Esophagus muscularis mucosa (tissue), 4 donors: ENCODE measurements at places on chromosomes 5 and 9. TPM values are rescaled to one million over a fixed set of nuclear protein-coding genes. Genes with fewer than 3 reads are reported as not detected.

Gene ZCCHC9
- 18.7 TPM for total RNA-seq

Gene CTSL
- 71.4 TPM for total RNA-seq

Gene MCIDAS
- not detected for total RNA-seq

Gene IER5L
- 12.4 TPM for total RNA-seq

Gene PRSS3
- total RNA-seq = 0.99 TPM

Gene CDKN2B
- total RNA-seq = 14.6 TPM

DNA sequence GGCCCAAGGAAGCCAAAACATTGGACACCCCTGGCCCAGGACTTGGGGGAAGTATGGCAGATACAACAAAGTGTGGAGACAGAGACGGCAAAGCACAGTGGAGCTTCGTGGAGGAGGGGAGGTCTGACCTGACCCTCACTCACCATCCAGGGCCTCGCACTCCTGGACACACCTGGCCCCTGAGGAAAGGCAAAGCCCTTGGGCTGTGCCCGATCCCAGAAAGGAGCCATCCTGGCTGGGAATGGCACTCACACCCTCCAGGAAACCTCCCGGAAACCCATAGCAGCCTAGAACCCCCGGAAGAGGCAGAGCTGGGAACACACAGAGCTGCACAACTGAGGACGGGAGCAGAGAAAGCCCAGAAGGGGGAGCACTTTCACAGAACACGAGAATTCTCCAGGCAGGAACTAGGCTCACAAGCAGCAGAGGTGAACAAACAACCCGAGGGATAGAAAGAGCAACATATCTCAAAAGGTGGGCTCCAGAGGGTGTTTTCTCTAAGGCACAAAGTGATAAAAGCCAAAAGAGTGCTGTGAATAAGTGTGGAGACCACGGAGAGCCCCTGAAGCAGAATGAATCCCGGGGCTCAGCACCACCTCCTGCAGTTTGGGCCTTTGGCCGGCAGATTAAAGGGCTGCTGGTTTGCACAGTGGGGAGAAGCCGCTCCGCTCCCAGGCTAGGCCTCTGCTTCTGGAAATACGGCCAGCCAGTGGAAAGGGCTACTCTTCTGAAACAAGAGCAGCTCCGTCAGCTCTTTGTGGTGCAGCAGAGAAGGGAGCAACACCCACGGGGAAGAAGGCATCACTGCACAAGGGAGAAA is 108.2 kb downstream of the UBE2R2 start:
- no peak for DNase-seq

DNA sequence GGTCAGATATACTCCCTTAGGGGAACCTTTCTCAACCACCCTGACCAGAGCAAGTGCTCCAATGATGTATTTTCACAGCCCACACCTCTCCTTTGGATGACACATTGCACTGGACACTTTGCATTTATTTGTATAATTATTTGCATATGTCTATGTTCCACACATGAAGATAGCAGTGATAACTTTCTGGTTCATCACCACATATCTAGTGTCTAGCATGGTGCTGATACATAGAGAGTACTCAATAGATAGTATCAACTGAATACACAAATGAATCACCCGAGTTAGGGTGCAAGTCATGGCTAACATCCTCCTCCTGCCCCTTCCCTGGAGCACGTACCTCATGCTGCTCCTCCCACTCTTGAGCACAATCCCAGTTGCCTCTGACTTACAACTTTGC is 617.6 kb downstream of the EBF1 start:
- no peak for DNase-seq

- DNase-seq = no peak
Measured at GRCh38 chr5:1536322-1536845, 12.6 kb upstream of the LPCAT1 start.

GRCh38 chr5:2381861-2382260 is 369.6 kb downstream of the IRX2 start:
- DNase-seq = no peak

DNA sequence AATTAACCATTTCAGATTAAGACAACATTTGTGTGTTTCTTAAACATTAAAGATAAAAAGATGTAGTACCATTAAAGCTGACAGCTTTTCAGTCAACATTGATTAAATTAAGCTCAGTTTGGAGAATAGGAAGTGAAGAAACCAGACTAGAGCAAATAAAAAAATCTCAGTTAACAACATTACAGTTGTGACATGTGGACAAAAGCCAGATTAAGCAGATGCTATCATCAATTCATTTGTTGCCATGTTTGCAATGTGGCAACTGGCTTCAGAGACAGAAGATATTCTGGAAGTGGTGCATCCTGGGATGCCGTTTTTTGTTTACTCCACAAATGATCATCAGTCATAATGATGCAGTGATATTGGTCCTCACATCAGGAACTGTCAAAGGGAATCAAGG is 70.3 kb upstream of the CNTLN start:
- DNase-seq = no peak

DNA sequence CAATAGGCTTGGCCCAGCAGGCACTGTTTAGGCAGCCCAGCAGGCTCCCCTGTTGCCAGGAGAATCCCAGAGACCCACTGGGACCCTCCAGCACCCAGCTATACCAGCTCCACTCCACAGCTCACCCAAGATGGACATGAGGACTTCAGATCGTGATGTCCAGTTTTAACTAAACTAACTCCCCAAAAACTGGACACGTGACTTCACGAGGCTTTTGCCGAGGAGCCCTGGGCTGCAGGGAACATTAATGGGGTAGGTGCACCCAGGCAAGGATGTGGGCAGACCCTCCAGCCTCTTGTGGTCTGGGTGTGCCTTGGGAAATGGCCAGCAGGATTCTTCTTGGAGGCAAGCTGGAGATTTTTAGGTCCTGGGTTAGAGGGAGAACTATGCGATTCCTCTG is 8.9 kb upstream of the NKD2 start:
- no peak for DNase-seq

DNA sequence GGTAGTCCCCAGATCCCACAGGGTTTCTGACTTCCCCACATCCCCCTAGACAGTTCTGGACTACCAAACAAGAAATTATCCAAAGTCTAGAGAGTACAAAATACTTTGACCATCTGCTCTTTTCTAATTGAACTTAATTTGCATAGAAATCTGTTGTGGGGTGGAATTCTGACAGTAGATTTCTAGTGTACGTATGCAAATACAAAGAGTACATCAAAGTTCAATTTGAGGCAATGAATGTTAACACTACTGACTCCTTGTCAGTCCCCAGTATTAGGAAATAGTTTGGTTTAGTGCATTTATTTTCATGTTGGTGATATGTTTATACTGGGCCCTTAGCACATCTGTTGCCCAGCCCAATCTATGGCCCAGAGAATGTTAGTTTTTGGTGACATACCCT is 292.6 kb downstream of the CETN3 start:
- DNase-seq = no peak

- no peak for DNase-seq
Measured at GRCh38 chr9:109320331-109320741, 523 bp downstream of the EPB41L4B start.

DNA sequence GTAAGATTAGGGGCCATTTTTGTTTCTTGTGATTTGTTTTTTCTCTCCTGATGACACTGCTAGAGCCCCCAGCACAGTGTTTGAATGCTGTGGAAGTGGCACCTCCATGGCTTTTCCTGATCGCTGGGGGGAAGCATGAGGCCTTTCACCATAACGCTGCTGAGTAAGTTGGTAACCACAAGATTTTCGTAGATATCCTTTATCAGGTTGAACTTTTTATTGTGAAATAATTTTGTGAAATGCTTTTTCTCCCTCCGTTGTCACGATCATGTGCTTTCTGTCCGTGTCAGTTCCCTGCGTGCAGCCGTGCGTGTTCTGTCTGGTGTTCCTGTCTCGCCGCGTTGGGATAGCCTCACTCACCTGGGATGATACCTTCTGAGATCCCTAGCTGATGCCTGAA is 59.4 kb downstream of the EHMT1 start:
- no peak for DNase-seq

- DNase-seq = no peak
Measured at GRCh38 chr5:137743031-137743640, 7.2 kb upstream of the KLHL3 start.

DNA sequence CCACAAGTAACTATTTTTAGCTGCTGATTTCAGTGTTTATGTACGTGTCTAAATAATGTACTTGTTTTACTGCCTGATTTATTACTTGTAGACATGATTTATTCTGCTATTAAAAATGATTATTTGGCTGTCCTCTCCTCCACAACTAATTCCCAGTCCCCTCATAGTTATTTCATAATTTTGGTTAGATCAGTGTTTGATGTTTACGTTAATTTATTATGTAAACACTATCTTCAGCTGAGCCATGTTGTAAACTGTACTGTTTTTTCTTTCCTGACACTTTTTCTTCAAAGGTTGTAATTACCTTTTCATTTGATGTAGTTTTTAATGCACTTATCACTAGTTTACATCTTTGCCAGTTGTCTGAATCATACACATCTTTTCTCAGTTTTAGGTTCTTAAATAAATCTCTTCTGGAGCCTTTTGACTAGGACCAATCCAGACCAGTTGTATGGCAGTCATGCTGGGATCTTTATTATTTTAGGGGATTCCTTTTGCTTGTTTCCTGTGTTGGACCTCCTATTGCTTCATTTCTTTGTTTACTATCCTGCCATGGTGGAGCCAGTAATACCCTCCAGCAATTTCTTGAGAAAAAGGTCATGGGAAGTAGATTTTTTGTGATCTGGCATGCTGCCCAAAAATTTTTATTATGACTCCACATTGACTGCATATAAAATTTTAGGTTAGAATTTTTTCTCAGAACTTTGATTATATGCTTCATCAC is 16.1 kb downstream of the AP3S1 start:
- no peak for DNase-seq

GRCh38 chr9:134778841-134779411 is 101.7 kb upstream of the FCN2 start:
- no peak for DNase-seq

- no peak for DNase-seq
Measured at GRCh38 chr9:38376021-38376670, 16.4 kb upstream of the ALDH1B1 start.

- DNase-seq = no peak
Measured at GRCh38 chr5:138467711-138468132, 2.4 kb downstream of the EGR1 start.
